ENCODE measurements at places on chromosomes 5 and 9.

GRCh38 chr5:146193285-146193684, 10.1 kb upstream of the RBM27 start:
- DNase-seq = no peak

- no peak for DNase-seq
Observed at GRCh38 chr5:130520211-130520610, 615.9 kb downstream of the CHSY3 start.

- DNase-seq = peak; percentile 51
Observed at GRCh38 chr5:53482717-53483638, 2.5 kb downstream of the FST start.

- no peak for DNase-seq
Observed at GRCh38 chr5:180689775-180690174, 40.4 kb upstream of the FLT4 start.

- DNase-seq = no peak
Observed at GRCh38 chr5:139285651-139286392, 7.7 kb upstream of the MATR3 start.

DNA sequence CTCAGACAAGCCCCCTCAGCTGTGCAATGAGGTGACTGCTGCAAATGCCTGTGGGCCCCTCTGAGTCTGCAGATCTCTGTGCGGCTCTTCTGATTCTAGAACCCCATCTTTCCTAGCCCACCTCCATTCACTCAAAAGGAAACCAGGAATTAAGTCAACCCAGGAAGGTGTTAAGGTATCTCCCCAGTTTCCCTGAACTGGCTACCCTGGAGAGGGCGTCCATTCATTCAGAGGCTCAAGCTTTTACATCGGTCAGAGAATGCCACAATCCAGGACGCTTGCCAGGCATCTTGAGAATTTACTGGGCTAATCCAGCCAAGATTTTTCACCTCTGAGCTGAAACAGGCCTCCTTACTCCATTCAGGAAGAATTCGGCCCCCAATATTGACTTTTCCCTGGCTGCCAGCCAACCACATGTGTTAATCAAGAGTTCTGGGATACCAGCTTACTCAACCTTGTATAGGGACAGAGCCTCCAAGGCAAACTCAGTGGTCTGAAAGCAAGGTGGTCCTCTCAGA, 889 bp upstream of the ADAMTS12 start:
- peak; percentile 93 for DNase-seq

GRCh38 chr5:67249590-67249895, 52.9 kb upstream of the CD180 start:
- no peak for DNase-seq

All from GM23248 (cell line).